Inflammatory macrophage treated with lipopolysaccharide for 1 hour (primary cell): ENCODE measurements at places on chromosomes 7 and 10.
A peak's percentile ranks its signal among the peaks of the same experiment; 100 is the strongest.

- DNase-seq: no peak
Measured at GRCh38 chr10:13893926-13894325, 307.2 kb downstream of the PRPF18 start.

GRCh38 chr7:83101530-83101929 is 61.2 kb downstream of the PCLO start:
- no peak for DNase-seq

DNA sequence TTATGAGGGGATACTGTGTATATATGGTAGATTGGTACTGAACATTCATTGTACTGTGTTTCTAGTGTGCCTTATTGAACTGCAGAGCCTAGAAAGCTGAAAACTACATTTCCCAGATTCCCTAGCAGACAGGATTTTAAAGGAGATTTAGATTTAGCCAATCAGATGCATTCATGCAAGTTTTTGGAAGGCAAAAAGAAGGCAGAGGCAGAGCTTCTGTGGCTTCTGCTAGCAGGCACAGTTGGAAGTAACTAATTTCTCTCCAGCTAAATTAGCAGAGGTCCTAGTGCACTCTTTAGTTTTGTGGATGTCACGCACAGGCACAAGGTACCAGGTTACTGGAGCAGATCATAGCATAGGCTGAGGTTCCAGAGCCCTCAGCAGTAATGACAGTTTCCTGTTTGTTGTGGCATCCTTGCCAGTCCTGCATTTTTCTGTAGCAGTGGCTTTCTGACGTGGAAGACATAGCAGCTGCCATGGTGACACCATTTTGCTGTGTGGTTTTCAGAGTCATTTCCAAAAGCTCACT is 83.7 kb upstream of the CCDC71L start:
- no peak for DNase-seq

GRCh38 chr10:132735923-132736391 is 50.0 kb downstream of the NKX6-2 start:
- no peak for DNase-seq

DNA sequence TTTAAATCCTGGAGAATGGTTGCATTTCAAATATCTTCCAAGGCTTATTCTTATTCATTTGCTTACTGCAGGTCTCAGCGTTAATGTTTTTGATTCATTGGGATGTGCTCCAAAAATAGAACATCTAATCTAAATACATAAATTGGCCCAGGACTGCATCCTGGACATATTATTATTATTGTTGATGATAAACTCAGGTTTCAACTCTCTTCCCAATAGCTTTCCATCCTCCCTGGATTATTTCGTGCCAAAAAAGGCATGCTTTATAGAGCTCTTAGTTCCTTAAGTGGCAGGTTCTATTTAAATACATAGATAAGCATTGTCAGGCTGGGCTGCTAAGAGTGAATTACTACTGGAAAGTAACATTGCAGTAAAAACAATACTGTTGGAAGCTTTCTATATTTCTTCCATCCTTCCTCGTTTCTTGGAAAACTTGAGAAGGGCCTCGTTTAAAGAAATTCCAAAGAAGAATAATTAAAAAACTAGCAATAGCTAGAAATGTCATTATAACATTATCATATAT is 14.7 kb upstream of the PRKAR2B start:
- no peak for DNase-seq

GRCh38 chr10:110918269-110918642 is 724 bp downstream of the BBIP1 start:
- DNase-seq: peak; percentile 93
